Muscle of arm (tissue), 14 donors: ENCODE measurements at places on chromosomes 6 and 20. TPM values are rescaled to one million over a fixed set of nuclear protein-coding genes. Genes with fewer than 3 reads are reported as not detected.

DYNLT2 gene
- polyA plus RNA-seq, result 3.0 TPM

DOK5 gene
- 15.2 TPM for polyA plus RNA-seq

CPXM1 gene
- polyA plus RNA-seq, result 43.5 TPM

SNAI1 gene
- polyA plus RNA-seq, result 11.0 TPM

SPTLC3 gene
- polyA plus RNA-seq, result 6.4 TPM

- no peak for DNase-seq
Measured at GRCh38 chr20:41331731-41332130, 8.9 kb upstream of the LPIN3 start.

- DNase-seq, result no peak
Measured at GRCh38 chr6:106637051-106637716, 7.8 kb downstream of the QRSL1 start.

DNA sequence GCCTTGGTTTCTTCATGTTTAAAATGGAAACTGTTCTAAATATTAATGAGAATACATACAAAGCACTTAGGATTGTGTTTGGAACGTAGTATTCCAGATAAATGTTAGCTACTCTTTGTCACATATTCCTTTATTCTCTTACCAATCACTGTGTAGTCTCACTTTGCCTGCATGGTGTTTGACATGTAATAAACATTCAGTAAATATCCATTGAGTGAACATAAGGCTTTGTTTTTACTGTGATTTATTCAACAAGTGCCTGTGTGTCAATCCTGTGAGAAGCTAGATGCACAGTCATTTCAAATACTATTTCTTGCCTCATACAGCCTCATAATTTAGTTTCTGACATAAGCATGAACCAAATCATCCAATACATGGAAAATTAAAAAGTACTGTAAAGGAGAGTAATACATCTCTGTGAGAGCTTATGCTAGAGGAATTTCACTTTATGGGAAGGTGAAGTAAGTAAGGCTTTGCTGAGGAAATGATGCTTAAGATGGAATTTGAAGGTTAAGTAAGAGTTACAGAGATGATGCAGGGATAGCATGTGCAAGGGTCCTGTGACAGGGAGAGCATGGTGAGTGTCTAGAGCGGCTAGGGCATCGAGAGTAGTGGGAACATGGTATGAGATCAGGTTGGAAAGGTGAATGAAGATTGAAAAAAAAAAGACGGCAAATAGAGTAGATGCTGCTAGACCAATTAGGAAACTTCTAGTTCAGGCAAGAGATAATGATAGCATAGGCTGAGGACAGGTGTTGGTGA lies 14.7 kb downstream of the PM20D2 start:
- DNase-seq, result no peak

DNA sequence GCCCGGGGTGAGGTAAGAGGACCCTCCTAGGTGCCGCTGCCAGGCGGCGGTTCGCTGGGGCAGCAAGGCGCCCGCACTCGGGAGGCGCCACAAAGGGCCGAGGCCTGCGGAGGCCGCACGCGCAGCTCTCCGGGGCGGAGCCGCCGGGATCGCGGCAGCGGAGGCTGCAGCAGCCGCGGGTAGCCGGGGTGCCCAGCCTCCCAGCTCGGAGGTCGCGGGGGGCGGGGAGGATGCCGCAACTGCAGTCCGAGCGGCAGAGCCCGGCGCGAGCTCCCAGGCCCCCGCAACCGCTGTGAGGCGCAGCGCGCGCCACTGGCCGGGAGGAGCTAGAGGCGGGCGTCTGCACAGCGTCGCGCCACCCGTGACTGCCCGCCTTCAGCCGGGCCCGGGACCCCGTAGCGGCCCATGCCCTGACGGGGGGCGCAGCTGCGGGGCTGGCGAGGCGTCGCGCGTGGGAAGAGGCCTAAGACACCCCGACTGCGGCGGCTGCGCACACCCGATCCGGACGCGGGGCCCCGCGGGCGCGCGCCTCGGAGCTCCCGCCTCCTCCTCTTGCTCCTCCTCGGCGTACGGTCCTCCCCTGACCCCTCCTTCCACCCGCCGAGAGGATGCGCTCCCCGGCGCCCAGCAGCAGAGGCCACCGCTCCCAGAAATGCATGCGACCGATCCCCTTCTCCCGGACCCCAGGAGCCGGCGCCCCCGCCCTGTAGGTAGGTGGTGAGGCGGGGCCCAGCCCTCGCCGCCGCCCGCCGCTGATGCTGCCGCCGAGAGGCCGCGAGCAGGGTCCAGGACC lies at the start of gene NCOA7:
NCOA7 (plus strand) TSS at position 603 of the 793 bp plus-strand sequence. CDS start 24,395 bp downstream, outside the sequence.
- peak; percentile 78 for DNase-seq

GRCh38 chr6:136751991-136752390 lies 40.3 kb downstream of the MAP3K5 start:
- DNase-seq, result no peak

GRCh38 chr20:58753922-58754551 lies 61.4 kb downstream of the NPEPL1 start:
- DNase-seq, result no peak
